Type B pancreatic cell (in vitro differentiated cells): ENCODE measurements at places on chromosomes 12 and 14.

- DNase-seq, result no peak
Measured at GRCh38 chr14:47149326-47149725, 497.7 kb upstream of the RPL10L start.

DNA sequence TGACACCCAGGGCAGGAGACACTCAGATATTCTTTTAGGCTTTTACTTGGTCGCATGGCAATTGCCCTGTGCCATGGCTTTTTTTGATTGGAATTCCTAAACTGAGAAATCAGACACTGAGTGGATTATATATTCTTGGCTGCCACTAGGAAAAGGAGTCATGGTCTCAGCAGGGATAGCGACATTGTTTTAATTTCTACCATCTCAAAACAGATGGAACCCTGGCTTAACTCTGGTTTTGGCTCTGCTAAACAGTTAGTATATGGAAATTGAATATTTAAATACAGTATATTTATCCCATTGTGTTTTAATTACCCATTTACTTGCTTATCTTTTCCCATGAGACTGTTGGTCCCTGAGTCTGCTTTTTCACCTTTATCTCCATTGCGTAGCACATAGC, 84.0 kb downstream of the DACT1 start:
- no peak for DNase-seq

- no peak for DNase-seq
Measured at GRCh38 chr12:127389923-127390322, 877.0 kb upstream of the TMEM132C start.

- DNase-seq, result no peak
Measured at GRCh38 chr12:89663577-89664357, 44.9 kb downstream of the ATP2B1 start.

GRCh38 chr12:124566997-124567672, at the start of gene NCOR2:
NCOR2 (minus strand) TSS chr12:124567612; CDS start chr12:124495251, 72,361 bp downstream.
- DNase-seq, result no peak
